ENCODE measurements at places on chromosomes 2 and 18.
A peak's percentile ranks its signal among the peaks of the same experiment; 100 is the strongest.

DNA sequence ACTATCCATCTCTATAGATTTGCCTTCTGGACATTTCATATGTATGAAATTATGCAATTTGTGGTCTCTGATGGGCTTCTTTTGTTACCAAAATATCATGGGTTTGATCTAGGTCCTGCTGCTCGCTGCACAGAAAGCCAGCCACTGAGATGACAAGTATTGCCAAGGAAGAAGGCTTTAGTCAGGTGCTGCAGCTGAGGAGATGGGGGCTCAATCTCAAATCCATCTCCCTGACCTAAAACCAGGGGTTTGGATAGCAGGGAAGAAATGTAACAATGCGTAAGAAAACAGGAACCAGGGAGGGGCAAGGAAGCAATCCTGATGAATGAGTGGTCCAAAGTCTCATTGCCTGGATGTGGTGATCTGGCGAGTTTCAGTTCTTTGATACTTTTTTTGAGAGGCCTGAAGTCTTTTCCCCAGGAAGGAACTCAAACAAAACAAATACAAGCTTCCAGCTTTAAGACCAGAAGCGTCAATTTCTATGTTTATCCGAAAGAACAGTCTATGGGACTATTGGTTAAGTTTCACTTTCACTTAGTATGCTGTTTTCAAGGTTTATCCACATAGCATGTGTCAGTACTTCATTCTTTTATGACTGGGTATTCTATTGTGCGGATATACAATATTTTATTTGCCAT is 3.4 kb upstream of the CKAP2L start:
- no peak for DNase-seq

DNA sequence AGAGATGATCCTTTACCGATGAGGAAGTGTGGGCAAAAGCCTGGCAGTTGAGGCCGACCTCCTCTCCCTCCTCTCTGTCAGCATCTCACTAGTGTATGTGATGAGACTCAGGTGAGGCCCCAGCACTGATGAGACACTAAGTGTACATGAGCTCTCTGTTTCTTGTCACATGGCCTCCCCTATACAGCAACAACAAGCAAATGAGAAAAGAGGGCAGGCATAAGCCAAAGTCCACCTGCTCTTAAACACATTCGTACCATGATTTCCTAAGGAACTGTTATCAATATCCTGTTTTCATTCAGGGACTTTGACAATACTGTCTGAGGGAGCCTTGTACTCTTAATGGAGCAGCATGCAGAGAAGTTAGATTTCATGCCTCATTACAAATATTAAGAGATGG is 113.0 kb downstream of the CNTNAP5 start:
- no peak for DNase-seq

DNA sequence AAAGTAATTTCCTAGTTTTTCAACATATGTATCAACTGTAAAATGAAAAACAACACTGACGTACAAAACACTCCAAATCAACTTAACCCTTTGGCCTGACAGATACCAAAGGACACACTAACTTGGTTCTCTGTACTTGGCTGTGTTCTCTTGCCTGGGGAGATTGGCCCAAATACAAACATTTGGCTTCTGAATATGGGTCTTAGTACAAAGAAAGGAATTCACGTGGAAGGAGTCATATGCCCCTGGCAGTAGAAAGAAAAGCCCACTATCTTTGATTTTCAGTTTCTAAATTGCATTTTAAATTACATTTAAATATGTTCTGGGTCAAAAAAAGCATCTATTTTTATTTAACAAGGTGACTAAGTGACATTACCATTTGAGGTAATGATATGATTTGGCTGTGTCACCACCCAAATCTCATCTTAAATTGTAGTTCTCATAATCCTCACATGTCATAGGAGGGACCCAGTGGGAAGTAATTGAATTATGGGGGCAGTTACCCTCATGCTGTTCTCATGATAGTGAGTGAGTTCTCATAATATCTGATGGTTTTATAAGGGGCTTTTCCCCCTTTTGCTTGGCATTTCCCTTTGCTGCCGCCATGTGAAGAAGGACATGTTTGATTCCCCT is 153.6 kb upstream of the CCDC195 start:
- DNase-seq, result no peak

- DNase-seq, result no peak
These were observed 79.0 kb downstream of the TMEM18 start for GRCh38 chr2:598058-598802.

GRCh38 chr2:224807153-224807964 is 91.2 kb upstream of the CCDC195 start:
- DNase-seq, result no peak

DNA sequence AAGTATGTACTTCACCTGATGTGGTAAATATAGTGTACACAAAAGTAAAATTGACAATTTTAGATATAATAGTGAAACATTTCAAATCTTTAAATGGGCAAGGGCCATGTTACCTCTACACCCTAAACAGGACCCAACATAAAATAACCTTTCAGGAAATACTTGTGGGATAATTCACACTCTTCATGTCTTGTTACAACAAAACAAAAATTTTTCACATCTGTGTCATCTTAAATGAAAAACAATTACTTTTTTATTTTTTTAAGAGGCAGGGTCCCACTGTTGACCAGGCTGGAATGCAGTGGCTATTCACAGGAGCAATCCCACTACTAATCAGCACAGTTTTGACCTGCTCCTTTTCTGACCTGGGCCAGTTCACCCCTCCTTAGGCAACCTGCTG is 42.1 kb downstream of the SRBD1 start:
- DNase-seq, result no peak

GRCh38 chr2:104321796-104322349 is 532.0 kb upstream of the POU3F3 start:
- DNase-seq, result no peak

DNA sequence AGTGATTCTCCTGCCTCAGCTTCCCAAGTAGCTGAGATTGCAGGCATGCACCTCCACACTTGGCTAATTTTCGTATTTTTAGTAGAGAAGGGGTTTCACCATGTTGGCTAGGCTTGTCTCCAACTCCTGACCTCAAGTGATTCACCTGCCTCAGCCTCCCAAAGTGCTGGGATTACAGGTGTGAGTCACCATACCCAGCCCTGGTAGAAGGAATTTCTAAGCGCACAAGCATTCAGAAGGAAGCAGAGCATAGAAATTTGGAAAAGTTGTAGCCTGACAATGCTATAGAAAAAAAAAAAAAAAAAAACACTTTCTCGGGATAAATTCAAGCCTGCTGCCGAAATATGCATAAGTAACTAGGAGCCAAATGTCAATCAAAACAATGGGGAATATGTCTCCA is 249.4 kb downstream of the GRB14 start:
- DNase-seq, result no peak

DNA sequence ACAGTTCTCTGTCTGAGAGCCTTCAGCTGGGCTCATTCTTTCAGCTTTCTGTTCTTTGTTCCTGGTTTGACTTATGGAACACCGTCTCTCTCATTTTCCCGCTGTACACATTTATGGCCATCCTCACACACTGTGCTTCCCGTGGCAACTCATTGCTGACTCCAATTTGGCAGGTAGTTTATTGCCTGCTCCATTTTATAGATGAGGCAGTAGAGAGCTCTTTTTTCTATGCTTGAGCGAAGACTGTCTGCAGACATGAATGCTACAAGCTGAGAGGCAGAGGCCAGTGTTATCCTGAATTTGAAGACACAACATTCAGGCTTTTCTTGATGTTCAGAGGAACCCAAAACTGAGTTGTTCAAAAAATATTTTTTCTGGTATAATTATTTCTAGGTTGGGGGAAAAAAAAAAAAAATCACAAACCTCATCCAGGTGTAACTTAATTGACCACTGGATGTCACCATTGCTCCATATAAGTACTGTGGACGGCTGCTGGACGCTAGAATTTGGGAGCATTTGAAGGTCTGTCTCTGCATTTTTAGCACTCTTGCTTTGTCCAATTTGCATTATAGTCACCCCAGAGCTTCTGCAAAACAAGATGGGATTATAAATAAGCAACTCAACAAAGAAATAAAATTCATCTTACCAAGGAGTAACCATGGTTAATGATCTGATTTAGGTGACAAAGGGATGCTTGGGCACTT is 83.5 kb downstream of the HRH4 start:
- DNase-seq, result peak; percentile 66

GRCh38 chr2:13819896-13820295 is 812.6 kb upstream of the LRATD1 start:
- no peak for DNase-seq

GRCh38 chr2:37820471-37820986 is 104.6 kb upstream of the RMDN2 start:
- DNase-seq, result no peak

- DNase-seq, result no peak
These were observed 143.9 kb downstream of the CYP26B1 start for GRCh38 chr2:72003796-72004195.

GRCh38 chr2:175567435-175568061 is 386.0 kb upstream of the ATP5MC3 start:
- DNase-seq, result no peak

DNA sequence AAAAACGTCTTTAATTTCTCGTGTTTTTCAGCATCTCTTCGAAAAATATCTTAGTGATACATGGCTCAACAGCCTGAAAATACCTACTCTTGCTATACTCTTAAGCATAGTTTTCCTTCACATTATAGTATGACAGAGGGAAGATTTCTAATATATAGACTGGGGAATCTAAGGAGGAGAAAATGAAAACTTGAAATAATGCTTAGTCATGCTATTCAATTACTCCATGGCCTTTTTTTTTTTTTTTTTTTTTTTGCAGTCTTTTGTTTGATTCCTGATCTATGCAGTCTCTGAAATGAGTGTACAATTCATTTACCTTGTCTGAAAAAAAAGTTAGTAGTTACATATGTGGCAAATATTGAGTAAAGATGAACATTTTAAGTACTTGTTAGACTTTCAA is 337.8 kb downstream of the ARHGAP15 start:
- DNase-seq, result no peak

DNA sequence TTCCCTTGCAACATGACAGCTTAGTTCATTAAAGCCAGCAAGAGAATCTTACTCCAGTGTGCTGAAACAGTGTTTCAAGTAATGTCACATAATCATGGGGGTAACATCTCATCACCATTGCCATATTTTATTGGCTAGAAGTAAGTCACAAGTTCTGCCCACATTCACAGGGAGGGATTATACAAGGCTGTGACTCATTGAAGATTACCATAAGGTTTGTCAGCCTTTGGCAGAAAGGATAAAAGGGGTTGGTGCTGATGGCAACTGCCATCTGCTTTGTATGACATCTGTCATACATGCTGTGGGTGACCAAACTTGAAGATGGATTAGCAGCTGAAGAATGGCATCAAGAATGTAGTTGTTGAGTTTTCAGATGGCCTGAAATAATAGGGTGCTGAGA is 61.2 kb downstream of the KCNE4 start:
- no peak for DNase-seq

- no peak for DNase-seq
These were observed 1.2 kb downstream of the KIF5C start for GRCh38 chr2:148876202-148876594.

- no peak for DNase-seq
These were observed 60.7 kb downstream of the ANKRD62 start for GRCh38 chr18:12154361-12154760.

- no peak for DNase-seq
These were observed 27.5 kb downstream of the CFAP36 start for GRCh38 chr2:55547001-55547400.

DNA sequence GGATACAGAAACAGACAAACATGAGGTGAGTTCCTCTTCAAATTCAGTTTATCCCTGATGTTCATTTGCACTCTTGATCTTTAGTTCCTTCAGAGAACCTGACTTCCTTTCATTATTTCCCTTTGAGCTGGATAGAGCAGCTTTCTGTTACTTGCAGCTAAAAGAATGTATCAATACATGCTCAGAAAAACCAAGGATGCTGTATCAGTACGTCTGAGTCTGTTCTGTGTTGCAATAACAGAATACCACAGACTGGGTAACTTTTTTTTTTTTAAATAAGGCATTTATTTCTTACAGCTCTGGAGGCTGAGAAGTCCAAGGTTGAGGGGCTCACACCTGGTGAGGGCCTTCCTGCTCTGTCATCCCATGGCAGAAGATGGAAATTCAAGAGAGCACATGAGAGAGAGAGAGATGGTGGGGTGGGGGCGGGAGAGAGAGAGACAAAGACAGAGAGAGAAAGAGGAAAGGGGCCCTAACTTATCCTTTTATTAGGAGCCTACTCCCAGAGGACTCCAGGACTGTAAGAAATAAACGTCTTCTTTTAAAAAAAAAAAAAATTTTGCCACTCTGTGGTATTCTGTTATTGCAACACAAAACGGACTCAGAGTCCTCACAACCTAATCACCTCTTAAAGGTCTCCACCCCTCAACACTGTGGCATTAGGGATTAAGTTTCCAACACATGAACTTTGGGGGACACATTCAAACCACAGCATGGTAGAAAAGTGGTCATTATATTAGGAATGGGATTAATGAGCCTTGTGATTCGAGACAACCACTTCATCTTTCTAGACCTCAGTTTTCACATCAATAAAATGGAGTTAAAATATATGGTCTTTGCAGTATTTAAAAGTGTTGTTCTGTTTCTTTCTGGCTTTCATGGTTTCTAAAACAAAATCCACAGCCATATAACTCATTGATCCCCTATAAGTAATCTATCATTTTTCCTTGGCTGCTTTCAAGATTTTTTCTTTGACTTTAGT is 18.4 kb upstream of the SELENOI start:
- no peak for DNase-seq

DNA sequence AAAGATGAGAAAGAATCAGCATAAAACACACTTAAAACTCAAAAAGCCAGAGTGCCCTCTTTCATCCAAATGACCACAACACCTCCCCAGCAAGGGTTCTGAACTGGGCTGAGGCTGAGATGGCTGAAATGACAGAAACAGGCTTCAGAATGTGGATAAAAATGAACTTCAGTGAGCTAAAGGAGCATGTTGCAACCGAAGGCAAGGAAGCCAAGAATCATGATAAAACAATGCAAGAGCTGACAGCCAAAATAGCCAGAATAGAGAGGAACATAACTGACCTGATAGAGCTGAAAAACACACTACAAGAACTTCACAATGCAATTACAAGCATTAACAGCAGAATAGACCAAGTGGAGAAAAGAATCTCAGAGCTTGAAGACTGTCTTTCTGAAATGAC is 12.2 kb upstream of the PSMA8 start:
- DNase-seq, result no peak

- DNase-seq, result no peak
These were observed 1424.0 kb upstream of the PIK3C3 start for GRCh38 chr18:40531051-40531450.

GRCh38 chr2:55224761-55225261 is 7.3 kb downstream of the CLHC1 start:
- DNase-seq, result peak; percentile 17

Data from C1 segment of cervical spinal cord (tissue), 14 donors.